Naive B cell (primary cell): ENCODE measurements at places on chromosomes 4 and X.

DNA sequence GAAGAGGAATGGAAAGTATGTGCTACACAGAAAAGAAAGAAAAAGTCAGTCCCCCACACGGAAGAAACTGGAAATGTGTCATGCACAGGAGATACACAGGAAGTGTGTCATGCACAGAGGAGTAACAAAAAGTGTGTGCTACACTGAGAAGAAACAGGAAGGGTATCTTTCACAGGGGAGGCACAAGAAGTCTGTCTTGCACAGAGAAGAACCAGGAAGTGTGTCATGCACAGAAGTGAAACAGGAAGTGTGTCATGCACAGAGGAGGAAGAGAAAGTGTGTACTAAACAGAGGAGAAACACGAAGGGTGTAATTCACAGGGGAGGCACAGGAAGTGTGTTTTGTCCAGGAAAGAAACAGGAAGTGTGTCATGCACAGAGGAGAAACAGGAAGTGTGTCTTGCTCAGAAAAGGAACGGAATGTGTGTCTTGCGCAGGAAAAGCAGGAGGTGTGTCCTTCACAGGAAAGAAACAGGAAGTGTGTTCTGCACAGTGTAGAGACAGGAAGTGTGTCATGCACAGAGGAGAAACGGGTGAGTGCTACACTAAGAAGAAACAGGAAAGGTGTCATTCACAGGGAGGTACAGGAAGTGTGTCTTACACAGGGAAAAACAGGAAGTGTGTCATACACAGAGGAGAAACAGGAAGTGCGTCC is 527.2 kb upstream of the PRKX start:
- peak; percentile 24 for DNase-seq

DNA sequence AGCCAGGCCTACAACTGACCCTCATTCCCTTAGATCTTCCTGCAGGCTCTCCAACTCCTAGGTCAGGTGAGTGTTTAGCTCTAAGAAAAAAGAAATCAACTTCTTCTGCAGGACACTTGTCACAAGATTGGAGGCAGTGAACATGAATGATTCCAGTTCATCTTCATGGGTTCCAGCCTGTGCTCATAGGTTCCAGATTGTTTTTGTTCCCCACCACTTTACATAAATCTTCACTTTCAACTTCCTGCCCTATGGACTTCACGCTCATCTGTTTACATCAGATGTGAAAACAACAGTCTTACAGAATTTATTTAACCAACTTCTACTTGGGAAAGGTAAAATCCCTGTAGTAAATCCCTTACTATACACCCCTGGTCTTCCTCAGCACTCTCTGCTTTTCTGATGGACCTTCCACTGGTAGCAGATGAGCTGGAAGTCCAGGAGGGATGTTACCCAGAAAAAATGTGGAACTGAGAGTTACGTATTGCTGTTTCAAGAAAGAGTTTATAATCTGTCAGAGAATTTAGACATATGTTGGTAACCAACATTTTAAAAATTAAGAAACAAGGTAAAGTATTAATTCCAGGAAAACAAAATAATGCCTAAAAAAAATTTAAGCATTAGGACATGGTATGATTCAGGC is 62.4 kb downstream of the ANAPC10 start:
- DNase-seq = no peak

DNA sequence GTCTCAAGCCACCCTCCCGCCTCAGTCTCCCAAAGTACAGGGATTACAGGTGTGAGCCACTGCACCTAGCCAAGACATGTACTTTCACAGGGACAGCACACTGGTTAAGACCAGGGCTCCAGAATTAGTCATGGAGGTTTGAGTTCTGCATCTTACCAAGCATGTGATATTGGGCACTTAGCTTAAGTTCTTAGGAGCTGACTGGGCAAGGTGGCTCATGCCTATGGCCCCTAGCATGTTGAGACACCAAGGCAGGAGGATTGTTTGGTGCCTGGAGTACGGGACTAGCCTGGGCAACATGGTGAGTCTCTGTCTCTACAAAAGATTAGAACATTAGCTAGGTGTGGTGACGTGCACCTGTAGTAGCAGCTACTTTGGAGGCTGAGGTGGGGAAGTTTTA is 2.6 kb upstream of the TMEM192 start:
- DNase-seq = no peak

- no peak for DNase-seq
These were observed 87.8 kb downstream of the HPGD start for GRCh38 chr4:174434455-174434854.

- DNase-seq = no peak
These were observed 242.9 kb upstream of the PITX2 start for GRCh38 chr4:110865611-110866259.

- no peak for DNase-seq
These were observed 94.1 kb upstream of the GK2 start for GRCh38 chr4:79502081-79502480.

GRCh38 chr4:40321574-40322275 is 13.4 kb upstream of the CHRNA9 start:
- no peak for DNase-seq

- DNase-seq = no peak
These were observed 323.2 kb upstream of the INTU start for GRCh38 chr4:127309369-127310102.

DNA sequence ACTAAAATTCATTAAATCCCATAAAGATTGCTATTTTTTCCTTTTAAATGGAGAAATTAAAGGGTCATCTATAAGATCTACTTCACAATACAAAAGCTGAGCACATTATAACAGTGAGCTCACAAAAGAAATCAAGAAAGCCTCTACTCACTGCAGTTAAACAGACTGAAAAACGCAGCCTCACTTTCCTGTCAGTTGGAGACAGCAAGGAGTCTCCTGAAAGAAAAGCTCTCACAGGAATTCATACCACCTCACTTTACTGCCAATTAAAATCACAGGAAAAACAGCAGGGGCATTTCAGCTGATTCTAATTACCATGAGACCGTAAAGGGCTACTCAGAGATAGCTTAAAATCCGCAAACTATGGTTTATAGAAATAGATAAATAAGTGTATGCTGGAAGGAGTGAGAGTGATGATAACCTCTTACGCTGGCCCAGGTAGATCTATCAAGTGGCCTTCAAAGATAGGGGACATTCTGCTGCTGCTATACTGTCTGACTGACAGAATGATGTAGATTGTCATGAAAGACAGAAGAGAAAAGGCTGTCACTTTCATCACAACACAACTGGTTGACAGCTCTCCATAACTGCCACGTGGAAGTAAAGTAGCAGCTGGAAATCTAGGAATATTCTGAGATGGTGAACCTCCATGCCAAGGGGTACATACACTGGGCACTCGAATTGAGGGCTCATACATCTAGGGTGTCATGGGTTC is 1333.7 kb upstream of the DIAPH2 start:
- DNase-seq = no peak

DNA sequence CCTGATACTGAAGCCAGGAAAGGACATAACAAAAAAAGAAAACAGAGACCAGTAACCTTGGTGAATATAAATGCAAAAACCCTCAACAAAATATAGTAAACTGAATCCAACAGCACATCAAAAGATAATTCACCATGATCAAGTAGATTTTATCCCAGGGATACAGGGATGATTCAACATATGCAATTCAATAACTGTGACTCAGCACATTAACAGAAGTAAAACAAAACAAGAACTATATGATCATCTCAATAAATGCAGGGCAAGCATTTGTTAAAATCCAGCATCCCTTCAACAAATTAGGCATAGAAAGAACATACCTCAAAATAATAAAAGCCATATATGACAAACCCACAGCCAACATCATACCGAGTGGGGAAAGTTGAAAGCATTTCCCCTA is 112.0 kb downstream of the HHIP start:
- no peak for DNase-seq

DNA sequence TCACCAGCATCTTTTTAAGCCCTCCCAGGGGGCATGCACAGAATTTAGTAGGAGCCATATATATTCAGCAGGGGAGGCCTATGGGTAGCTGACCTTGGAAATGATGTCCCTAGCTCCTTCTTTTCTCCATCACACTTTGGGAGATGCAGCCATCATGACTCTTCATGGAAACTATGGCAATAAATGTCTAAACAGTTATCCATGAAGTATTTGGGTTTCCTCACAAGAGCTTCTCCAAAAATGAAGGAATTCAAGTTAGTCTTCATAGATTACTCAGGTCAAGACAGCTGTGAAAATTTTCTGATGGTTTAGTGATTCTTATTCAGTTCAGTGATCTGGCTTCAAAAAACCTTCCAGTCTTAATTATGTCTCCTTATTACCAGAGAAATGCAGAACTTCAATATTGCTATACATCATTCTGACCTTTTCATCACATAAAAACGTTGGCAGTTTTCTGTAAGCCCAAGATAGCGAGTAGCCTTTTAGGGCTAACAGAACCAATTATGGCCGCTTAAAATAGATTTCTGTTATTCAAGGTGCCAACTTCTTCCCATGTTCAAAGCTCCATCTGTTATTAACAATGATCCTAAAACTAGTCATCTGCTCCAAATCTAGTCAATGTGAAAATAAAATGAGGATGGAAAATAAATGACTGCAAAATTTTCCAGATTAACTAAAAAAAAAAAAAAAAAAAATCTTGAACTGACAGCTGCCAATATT is 52.5 kb downstream of the TMEM156 start:
- DNase-seq = no peak

DNA sequence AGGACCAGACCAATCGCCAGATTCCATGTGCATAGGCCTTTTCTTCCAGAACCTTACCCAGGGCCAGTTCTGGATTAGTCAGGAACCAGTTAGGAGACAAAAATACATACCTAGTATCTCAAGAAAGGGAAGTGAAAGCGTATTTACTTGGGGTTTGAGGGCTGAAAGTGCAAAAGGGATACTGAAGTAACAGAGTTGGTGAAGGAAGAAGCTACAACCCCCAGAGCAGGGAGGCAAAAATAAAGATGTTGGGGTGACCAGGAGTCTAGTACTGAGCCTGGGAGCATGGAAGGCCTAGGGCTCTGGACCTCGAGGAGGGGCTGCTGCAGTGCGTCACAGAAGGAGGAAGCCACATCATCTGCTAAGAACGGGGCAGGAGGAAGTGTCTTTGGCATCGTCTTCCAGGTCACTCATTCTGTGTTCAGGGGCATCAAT is 38.3 kb downstream of the TKTL1 start:
- peak; percentile 55 for DNase-seq

DNA sequence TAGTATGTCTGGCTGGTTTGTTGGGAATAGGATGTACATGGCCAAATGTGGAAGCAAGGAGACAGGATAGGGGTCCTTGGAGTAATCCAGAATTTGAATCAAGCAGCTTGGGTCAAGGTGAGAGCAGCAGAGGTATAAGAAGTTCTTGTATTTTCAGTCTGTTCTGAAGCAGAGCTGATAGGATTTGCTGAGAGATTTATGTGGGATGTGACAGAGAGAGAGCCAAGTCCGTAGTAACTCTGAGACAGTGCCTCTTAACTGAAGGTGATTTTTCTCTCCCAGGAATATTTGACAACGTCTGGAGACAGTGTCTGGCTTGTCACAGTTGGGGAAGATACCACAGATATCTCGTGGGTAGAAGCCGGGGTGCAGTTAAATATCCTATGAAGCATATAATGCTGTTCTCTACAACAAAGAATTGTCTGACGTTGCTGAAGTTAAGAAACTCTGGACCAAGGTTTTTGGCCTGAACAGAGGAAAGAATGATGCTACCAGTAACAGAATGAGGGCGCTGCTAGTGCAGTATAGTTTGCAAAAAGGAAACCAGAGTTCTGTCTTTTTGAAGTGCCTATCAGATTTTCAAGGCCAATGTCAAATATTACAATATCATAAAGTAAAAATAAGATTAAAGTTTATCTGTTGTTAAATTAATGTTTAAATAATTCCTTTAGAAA is 184.0 kb downstream of the ARHGAP24 start:
- DNase-seq = no peak

GRCh38 chr4:42636645-42636949 is 20.3 kb downstream of the ATP8A1 start:
- no peak for DNase-seq

- DNase-seq = peak; percentile 37
These were observed 10.5 kb downstream of the PPAT start for GRCh38 chr4:56424697-56425514.

DNA sequence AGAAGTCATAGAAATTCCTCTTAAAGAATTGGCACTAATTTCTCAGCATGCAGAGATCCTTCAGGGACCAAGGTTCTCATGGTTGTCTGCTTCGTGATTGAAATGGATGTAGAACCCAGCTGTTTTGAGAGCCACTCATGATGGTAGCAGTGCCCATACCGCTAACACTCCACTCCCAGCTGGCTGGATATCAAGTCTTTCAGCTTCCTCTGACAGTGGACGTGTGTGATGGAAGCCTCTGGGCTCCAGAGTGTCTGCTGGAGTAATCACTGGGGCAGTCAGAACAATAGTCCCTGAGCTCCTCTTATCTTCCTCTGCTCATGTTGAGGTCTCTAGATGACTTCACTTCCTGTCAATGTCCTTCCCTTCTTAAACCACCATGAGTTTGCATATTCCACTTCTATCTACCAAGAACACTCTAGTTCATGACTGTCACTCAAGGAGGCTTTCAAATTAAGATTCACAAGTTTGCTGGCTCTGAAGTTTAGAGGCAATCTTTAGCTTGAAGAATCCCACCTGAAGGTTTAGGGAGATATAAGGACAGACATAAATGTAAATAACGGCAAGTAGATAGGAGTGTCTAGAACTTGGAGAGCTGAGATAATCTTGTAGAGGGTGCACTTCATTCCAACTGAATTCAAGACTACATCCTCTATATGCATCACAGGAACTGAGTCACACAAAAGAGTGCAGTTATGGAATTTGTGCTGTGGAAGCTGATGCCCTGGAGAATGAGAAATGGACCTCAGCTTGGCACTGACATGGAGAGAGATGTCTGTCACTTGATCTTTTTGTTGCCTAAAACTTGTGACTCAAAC is 64.5 kb upstream of the WDR1 start:
- DNase-seq = no peak

DNA sequence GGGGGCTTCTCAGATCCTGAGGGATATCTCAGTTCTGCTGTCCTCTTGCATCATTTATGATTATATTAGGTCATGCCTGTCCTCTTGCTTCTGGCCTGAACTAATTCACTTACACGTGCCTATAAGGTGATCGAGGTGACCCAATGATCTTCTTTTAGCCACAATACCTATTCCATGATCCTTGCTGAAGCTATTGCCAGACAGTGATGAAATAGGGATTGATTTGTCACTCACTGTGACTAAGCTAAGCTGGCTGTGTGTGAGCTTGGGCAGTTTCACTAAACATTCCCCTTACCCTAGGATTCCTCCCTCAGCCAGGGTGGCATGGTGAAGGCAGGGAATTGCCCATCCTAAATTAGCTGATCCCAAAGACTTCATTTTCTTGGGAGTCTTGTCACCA is 19.0 kb downstream of the HADH start:
- DNase-seq = no peak

DNA sequence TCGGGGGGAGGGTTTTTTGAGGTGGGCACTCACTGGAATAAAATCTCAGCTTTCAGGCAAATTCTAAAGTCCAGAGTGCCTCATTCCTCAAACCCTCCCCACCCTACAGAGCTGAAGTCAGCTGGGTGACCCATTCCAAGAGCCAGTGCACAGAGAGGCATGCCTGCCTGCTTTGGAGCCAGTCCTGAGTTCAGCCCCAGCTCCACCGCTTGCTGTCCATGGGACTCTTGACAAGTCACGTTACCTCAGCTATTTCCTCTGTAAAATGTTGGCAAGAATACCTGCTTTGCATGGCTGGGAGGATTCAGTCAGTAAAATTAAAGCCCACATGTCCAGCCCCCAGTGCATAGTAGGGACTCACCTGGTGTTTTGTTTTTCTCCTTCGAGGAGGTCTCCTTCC is 125.9 kb upstream of the PJA1 start:
- no peak for DNase-seq

GRCh38 chr4:10731162-10731561 is 46.6 kb upstream of the CLNK start:
- no peak for DNase-seq

- no peak for DNase-seq
These were observed 66.1 kb upstream of the VEGFC start for GRCh38 chr4:176858839-176859238.

GRCh38 chr4:181582595-181582994 is 660.6 kb upstream of the TENM3 start:
- no peak for DNase-seq
